Stimulated activated CD8-positive, alpha-beta memory T cell treated with anti-CD3 and anti-CD28 coated beads, Interleukin-15, amount 100 ng/mL, for 1 hour (primary cell): ENCODE measurements at places on chromosomes 2 and 18.

DNA sequence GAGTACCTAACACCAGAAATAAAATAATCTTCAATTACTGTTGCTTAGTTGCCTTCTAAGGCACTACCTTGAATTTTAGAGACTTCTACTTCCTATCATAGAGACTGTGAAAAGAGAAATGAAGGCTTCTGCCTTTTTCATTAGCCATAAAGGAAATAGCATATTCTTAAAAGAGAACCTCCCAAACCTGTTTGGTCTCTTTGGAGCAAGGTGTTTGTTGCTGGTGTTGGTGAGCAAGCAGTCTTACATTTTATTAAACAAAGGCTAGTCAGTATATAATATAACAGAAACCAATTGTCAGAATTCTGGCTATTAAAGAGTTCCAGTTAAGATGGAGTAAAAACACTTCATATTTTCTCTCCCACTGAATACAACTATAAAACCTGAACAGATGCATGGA lies 116.4 kb downstream of the TAF4B start:
- no peak for DNase-seq

DNA sequence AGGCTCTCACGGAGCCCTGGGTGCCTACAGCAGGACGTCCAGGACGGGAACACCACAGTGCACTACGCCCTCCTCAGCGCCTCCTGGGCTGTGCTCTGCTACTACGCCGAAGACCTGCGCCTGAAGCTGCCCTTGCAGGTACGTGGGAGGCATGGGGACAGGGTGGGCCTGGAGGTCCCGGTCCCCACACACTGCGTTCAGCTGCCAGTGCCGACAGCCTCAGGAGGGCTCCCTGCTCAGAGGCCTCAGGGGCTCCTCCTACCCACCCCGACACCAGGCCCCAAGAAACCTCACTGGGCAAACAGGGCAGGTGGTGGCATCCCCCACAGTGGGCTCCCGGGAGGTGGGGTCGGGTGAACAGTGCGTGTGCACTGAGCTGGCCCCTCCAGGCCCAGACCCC lies 10.8 kb downstream of the ANO7 start:
- no peak for DNase-seq

DNA sequence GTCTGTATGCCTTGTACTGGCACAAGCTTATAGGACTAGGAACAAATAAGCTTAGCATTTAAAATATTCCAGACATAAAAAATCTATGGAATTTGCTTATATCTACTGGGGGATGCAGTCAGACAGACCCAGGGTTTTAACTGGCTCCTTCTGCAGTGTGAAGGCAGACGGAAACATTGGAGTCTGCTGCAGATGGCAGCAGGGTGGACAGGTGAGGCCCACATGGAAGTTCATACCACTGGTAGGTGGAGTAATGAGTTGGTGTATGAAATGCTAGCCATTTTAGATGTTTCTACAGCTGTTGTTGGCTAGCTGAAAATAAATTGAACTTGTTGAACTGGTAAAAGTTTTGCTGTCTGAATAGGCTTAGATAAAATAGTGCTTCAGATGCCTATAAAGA lies 17.7 kb downstream of the SPTBN1 start:
- no peak for DNase-seq

DNA sequence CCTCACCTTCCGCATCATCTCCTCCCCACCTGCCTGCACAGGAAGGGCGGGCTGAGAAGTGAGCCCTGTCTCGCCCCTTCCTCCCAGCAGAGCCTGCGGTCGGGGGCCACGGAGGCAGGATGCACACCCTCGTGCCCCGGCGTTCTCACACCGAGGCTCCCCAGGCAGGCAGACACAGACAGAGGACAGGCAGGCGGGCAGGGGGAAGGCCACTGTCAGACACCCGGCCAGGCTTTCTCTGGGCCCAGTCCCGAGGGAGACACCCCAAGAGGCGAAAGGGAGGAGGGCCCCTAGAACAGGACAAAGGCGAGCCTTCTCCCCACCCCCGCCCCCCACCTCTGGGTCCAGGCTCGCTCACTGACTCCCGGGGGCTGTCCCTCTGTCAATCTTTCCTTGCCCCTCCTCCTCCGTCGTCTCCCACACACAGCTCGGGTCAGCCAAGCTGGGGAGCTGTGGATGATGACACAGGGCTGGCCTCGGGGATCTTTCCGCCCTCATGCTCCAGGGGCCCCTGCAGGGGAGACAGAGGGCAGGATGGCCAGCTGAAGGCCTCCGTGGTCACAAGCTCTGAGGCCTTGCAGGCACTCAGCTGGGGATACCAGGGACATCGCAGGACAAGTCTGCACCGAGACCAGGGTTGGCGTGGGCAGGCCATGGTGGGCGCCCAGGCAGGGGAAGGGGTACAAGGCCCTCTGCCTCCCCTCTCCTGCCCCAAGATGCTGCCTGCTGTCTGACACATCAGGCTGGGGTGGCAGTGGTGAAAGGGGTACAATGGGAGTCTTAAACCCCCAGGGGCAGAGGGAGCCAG lies 24.9 kb downstream of the BIN1 start:
- peak; percentile 39 for DNase-seq

DNA sequence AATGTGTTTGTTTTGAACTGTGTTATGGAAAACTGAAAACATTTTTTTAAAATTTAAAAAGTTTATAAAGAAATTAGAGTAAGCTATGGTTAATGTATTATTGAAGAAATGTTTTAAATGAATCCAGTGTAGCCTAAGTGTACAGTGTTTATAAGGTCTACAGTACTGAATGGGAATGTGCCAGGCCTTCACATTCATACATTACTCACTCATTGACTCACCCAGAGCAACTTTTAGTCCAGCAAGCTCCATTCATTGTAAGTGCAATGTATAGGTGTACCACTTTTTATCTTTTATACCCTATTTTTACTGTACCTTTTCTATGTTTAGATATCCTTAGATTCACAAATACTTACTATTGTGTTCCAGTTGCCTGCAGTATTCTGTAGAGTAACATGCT lies 215.1 kb upstream of the THUMPD2 start:
- no peak for DNase-seq

- no peak for DNase-seq
These were observed 75.3 kb upstream of the CHN1 start for GRCh38 chr2:175080479-175080878.

DNA sequence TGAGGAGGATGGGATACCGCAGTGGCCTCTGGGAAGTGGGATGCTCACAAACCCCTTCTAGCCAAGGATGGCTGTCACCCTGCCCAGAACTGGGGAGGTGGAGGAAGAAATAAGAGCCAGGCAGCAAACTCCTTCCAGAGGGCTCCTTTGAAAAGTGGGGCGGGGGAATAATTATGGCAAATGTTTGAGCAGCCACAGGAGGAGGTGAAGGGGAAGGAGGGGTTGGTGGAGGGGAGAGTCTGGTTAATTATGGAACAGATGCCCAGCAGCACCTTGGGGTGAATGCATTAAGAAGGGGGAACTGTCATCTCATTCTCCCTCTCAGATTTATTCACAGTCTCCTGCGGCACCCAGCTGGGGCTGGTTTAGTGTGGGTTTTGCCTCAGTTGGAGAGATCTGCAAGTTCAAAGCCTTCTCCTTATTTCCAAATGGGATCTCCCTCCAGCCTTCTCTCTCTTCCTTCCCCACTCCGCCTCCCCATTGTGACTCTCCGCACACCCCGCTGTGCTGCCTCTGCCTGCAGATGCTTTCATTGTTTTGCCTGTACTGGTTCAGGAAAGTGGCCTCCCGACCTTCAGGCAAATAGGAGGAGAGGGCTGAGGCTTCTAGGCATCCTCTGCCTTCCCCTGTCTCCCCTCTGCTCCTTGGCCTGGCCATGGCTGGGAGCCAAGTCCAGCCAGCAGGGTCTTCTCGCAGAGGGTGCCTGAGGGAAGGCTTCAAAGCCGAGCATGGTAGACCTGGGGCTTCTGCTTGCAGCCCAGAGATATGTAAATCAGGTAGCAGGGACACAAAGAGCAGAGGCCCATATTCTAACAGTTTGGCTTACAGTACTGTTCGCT lies 457.2 kb upstream of the MEX3C start:
- DNase-seq, result no peak

- DNase-seq, result no peak
These were observed 60.3 kb downstream of the PTH2R start for GRCh38 chr2:208466920-208467298.

DNA sequence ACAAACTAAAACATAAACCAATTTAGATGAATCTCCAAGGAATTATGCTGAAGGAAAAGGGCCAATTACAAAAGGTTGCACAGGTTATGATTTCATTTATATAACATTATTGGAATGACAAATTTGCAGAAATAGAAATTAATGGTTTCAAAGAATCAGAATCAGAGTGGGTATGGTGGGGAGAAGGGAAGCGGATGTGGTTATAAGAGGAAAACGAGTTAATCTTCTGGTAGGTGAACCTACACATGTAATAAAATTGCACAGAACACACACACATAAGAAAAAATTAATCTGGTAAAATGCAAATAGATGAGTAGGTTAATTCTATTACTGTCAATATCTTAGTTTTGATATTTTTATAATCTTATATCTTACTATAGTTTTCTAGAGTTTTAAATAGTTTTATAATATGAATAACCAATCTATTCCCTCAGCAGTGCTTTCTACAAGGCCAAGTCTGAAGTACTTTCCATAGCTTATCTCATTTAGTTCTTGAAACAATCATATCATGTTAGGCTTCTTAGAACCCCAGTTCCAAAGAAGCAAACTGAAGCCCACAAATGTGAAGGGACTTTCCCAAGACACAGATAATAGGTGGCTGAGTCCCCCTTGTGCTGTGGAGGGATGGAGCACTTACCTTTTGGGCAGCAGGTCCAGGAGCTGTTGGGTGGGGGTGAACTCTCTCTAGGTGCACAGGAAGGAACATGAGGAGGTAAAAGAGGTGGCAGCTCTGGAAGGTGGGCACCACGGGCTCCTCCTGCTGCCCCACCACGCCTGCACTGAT lies 31.5 kb downstream of the ZNF519 start:
- no peak for DNase-seq

DNA sequence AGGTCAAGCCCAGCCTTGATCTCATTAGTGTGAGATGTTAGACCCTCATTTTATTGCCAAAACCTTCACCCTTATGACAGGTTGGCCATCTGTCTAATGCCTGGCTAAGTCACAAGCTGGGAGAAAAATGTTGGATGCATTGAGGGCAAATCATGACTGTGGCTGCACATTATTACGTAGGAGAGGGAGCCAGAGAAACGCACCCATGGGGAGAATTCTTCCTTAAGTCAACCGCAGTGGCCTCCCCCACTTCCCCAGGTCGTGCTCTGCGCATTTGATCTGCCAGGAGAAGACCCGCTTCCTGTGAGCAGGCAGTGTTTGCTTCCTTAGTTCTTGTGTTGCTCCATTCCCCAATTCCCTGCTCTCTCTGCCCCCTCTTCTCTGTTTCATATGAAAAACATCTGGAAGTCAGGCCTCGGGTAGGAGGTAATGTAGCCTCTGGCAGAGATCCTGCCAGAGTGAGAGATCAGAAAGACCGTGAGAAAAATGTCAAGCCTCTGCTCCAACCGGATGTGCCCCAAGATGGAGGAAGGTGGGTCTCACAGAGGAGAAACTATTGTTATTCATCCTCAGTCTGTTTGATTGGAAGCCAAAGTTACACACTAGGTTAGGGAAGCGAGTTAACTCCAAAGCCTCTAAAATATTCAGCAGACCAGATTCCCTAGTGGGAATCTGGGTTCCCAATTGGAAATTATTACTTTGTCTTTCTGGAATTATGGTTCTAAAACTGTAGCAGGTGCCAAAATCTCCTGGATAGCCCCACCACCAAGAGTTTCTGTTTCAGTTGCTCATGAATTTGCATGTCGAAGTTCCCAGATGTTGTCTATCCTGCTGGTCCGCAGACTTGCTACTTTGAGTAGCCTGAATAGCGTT lies 144.3 kb upstream of the PELI1 start:
- DNase-seq, result no peak

GRCh38 chr2:4002841-4003403 lies 299.5 kb downstream of the DCDC2C start:
- DNase-seq, result no peak

GRCh38 chr18:25831301-25831701 lies 259.1 kb downstream of the SS18 start:
- DNase-seq, result no peak

GRCh38 chr18:46152808-46153617 lies 48.8 kb downstream of the HAUS1 start:
- no peak for DNase-seq

- DNase-seq, result no peak
These were observed 104.6 kb downstream of the RTN4 start for GRCh38 chr2:54945391-54946219.

DNA sequence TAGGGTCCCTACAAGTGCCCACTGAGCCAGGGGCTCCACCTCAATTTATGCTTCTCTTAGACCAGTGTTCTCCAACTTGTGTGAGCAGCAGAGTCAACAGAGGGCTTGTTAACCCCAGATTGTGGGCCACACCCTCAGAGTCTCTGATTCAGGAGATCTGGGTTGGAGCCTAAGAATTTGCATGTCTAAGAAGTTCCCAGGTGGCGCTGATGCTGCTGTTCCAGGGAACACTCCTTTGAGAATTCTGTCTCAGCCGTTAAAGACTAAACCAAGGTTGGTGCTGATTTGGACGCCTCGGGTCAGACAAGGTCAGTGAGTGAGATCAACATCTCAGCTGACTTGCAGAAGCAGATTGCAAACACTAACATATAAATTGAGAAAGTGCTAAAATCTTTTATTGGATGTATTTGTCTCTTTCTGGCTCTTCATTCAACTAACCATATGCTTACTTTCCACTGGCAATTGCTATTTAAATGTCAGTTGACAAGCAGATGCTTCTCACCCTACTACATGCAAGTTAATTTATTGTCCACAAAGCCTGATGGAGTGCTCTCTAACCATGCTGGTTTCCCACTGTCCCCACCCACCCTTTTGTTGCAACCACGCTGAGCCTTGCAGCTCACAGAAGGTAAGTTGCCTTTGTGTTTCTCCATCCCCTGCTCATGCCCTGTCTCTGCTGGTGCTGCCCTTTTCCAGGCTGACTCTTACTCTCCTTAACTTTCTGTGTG lies 31.5 kb downstream of the LYPD1 start:
- DNase-seq, result no peak

GRCh38 chr2:2689306-2689705 lies 358.2 kb upstream of the MYT1L start:
- DNase-seq, result no peak

DNA sequence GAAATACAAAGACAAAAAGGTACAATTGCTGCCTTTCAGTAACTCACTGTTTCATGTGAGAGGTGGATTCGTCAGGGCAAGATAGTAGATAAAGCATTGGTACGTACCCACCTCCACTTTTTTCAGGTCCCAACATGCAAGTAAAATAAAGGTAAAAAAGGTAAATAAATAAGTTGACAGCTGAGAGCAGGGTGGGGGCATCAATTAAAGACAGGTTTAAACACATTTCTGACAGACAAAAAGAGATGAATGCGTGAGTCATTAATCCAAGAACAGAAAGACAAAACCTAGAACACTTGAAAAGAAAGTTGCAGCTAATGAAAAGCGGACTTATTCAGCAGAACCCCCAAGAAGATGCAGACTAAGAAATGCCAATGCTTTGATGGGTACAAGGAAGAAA lies 979.6 kb upstream of the CDH2 start:
- no peak for DNase-seq

GRCh38 chr2:184067502-184067901 lies 530.8 kb upstream of the ZNF804A start:
- no peak for DNase-seq

GRCh38 chr2:120748310-120748709 lies 12.6 kb downstream of the GLI2 start:
- no peak for DNase-seq
